ENCODE measurements at places on chromosomes 3 and 15.

DNA sequence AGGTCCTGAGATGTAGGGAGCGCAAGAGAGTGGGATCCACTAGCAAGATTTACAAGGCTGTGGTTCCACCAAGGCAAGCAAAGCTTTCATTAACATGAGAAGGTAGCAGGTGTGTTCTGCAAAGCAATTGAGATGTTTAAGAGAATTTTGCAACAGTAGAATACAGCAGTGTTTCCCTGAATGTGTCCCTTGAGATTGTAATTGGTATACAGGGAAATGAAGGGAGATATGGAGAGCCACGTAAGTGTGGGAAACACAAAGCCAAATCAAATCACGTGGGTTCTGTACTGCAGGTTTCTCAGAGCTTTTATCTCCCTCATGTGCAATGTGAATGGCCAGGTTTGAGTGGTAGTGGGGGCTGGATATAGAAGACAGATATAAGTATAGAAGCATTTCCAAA, 67.3 kb downstream of the ATG7 start:
- no peak for DNase-seq

- DNase-seq = peak; percentile 49
These were observed 556 bp downstream of the ANKRD63 start for GRCh38 chr15:40282147-40282868.

GRCh38 chr3:14256561-14257342, 78.1 kb downstream of the LSM3 start:
- DNase-seq = no peak

DNA sequence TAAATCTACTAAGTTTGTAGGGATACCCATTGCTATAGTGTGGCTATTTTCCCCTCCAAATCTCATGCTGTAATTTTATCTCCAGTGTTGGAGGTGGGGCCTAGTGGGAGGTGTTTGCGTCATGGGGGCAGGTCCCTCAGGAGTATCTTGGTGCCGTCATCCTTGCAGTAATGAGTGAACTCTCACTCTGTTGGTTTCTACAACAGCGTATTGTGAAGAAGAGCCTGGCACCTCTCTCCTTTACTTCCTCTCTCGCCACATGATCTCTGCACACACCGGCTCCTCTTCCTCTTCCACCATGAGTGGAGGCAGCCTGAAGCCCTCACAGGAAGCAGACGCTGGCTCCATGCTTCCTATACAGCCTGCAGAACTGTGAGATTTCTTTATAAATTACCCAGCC, 34.0 kb upstream of the TRPM1 start:
- DNase-seq = peak; percentile 80

- no peak for DNase-seq
These were observed 279.6 kb upstream of the CTDSPL start for GRCh38 chr3:37582086-37582485.

GRCh38 chr3:79056498-79056897, 711.3 kb downstream of the ROBO1 start:
- DNase-seq = no peak

DNA sequence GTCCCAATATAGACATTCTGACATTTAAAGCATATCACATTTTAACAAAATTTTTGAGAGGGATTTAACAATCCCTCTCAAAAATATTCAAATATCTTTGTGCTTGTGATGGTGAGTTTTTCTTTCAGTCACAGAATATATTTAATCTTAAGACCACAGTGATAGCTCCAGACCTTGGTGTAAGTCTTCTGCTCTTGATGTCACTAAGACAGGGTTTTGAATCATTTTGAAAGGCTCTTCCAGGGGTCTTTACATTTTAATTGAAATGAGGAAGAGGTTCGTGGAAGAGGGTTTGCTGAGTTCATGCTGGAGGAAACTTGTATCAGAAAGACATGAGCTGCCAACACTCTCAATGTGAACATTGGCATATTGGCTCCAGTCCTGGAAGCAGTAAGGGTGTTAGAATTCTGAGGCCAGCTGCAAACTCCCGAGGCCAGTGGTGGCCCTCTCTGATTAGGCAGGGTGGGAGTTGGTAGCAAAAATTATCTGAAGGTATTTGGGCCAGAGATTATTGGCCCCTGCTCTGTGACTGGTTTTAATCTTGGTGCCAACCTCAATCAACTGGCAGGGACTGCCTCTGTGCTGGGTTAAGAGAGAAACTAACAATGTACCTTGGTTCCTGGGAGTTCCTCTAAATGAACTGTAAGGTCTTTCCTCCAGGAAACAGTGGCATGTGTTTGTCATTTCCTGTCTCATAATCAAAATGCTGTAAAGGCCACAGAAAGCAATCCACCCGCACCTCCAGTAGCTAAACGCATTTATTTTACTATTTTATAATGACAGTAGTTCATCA, 5.3 kb downstream of the POU1F1 start:
- no peak for DNase-seq

GRCh38 chr15:45177285-45177684, 10.5 kb downstream of the SHF start:
- no peak for DNase-seq

DNA sequence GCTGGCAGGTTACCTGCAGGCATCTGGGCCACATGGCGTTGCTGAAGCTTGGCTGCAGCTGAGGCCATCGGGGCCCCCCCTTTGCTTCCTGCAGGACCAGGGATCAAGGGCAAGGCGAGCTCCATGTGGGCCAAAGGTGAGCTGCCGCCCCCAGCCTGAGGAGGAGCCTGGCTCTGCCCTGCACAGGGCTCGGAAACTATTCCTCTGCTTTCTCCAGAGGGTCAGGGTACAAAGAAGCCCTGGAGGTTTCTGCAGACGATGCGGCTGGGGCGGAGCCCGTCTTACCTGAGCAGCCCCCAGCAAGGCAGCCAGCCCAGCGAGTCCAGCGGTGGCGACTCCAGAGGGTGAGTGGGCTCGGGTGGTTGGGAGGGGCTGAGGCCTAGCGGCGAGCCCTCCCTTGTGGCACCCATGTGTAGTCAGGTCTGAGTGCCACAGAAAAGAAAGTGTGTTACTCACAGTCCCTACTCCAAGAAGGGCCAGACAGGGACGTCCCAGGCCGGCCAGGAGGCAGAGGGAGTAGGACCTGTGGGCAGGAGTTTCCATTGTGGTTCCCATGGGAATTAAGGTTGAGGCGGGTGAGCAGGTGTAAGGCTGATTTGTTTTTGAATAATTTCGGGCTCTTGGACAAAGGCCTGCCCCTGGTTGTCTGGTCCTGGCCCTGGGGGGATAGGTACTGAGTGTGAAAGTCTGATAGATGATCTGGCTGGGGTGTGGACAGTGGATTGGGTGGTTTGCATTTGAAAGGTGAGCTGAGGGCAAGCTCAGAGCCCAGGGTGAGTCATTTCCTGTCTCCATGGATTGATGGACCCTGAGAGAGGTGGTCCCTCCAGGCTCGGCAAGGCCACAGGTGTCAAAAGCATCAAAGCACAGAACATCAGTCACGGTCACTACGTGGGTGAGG, 25.4 kb downstream of the CFAP100 start:
- no peak for DNase-seq

- DNase-seq = no peak
These were observed 298.8 kb downstream of the MEX3B start for GRCh38 chr15:81747026-81747425.

DNA sequence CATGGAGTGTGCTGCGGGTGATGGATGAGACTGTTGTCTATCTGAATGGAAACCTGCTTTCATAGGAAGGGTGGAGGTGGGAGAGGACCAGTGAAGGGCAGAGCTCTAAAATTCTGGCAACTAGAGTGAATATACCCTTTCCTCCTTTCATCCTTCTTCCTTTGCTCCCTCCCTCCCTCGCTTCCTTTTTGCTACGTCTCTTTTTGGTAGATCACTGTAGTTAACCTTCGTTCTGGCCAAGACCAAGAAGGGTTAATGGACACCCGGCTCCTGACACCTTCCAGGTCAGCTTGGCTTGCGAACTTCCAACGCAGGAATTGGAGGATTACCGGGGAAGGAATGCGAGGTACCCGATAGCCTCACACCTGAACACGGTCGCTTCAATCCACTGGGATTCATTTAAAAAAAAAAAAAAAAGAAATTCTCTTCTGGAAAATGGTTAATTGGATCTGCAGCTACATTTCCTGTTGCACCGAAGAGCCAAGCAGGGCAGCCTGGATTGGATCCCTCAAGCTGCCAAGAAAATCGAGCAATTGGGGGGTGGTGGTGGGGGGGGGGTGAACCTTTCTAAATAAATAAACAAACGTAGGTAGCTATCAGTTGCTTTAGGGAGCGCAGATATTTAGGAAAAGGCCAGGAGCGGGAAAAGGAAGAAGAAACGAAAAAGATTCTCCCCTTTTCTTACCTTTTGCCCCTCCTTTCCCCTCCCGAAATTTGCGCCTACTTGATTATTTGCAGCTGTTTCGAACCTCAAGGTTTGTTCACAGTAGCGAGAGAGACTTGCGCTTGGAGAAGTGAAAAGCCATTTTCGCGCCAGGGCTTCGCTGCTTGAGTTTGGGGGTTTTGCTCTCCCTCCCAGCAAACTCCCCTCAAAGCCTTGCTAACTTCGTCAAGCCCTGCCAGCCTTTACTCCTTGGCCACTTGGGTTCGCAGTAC, 9.5 kb upstream of the NR2F2 start:
- DNase-seq = no peak

- DNase-seq = no peak
These were observed 66.6 kb upstream of the LARS2 start for GRCh38 chr3:45321607-45322391.

GRCh38 chr15:40787344-40787841, 17.6 kb downstream of the C15orf62 start:
- peak; percentile 99 for DNase-seq

GRCh38 chr3:191198932-191199331, at the start of gene OSTN:
TSS of gene OSTN (plus strand) at chr3:191199241. CDS start at chr3:191212533, 13,292 bp downstream.
- no peak for DNase-seq

DNA sequence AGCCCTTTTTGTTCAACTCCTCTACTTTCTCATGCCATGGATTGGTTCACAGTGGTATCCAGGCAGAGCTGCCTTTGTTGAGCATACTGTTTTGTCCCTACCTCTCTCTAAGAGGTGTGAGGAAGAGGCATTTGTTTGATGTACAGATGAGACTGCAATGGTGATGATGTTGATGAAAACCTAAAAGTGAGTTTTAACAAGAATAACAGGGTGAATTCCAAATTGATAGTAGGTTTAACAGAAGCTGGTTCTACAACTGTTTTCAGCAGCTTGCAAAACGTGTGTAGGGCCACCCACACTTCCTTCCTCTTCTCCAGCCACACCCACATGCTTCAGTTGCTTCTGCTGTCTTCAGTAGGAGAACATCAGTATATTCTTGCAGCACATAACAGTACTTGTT, 10.2 kb downstream of the SNRK start:
- peak; percentile 61 for DNase-seq

- no peak for DNase-seq
These were observed 10.5 kb upstream of the OSBPL11 start for GRCh38 chr3:125605756-125606155.

GRCh38 chr3:154954757-154955156, 125.4 kb upstream of the MME start:
- DNase-seq = peak; percentile 37

DNA sequence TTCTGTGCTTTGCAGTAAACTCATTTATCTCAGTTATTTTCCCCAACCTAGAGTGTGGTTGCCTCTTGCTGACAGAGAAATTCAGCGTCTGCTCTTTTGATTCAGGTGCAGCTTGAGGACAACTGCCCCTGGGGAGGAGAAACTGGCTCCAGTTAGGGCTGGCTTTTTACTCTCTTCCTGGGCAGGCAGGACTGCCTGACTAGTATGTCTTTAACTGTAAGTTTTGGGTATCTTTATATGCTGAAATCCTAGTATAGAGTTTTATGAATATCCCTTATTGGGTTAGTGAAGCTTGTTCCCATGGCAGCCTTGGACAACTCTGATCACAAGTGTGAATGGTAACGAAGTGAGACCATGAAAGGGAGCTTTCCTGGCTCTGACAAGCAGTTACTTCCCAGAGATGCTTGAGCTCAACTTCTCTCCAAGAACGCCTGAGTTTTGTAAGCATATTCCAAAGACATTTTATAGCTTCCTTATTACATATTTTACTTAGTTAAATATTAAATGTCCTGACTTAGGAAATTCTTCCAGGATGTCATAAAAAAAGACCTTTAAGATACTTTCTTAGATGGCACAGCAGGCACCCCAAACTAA, 27.1 kb downstream of the CCNB2 start:
- no peak for DNase-seq

- no peak for DNase-seq
These were observed 420.7 kb downstream of the ZNF385D start for GRCh38 chr3:21330293-21330692.
